ENCODE measurements at places on chromosomes 3 and 15.
A peak's percentile ranks its signal among the peaks of the same experiment; 100 is the strongest.

DNA sequence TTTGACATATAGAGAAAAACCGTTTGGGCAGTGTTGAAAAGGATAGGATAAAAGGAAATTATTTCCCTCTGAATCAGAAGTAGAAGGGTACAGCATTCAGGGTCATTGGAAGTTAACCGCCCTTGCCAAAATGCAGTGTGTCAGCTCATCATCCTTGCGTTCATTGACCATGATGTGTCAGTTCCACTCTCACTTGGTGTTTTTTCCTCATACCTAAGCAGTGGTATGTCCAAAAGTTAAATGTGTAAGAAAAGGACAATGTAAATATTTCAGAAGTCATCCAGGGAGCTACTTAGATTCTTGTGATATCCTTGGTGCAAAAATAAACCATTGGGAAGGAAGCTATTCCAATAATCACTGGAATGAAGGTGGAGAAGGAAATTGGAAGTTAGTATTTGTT lies 50.7 kb downstream of the MAP6D1 start:
- no peak for DNase-seq

- no peak for DNase-seq
These were observed 2.6 kb downstream of the ATP8B4 start for GRCh38 chr15:50116477-50116876.

GRCh38 chr3:107969525-107969924 lies 121.3 kb downstream of the CD47 start:
- DNase-seq, result no peak

- DNase-seq, result no peak
These were observed 254.5 kb downstream of the FAM43A start for GRCh38 chr3:194939949-194940770.

DNA sequence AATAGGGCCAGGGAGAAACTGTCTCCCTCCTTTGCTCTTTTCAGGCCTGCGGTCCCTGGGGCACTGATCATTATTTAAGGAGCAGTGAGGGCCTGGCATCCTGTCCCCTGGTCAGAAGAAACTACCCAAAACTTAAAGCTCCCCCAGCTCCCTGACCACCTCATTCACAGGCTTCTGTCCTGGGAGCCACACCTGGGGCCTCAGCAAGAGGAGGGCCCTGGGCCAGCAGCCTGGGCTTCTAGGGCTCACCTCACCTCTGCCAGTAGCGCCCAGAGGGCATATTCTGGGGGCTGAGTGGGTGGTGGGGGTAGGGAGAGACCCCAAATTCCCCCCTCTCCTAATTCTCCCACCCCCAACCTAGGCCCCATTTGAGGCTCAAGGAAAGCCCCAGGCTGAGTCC lies 4.7 kb upstream of the GRM2 start:
- no peak for DNase-seq

- DNase-seq, result peak; percentile 88
These were observed 2.7 kb downstream of the CERS3 start for GRCh38 chr15:100526027-100526481.

DNA sequence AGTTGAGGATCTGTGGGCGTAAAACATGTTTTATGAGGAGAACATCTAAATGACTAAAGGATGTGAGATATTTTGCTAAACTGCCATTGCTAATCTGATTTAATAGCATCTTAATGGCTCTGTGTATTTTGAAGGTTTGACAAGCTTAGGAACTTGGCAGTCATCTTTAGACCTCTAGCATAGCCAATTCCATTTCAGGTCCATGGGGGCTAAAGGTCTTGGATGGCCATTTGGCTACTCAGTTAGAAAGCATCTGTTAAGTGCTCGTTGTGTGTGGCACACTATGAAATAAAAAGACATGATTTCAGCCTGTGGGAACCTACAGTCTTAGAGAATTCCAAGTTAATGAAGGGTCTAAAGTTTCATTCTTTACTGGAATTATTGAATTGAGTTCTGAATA lies 236.2 kb downstream of the IL5RA start:
- no peak for DNase-seq

- DNase-seq, result no peak
These were observed 128.3 kb downstream of the TMCO5A start for GRCh38 chr15:38062696-38063095.

GRCh38 chr15:68969298-68969697 lies 39.0 kb downstream of the SPESP1 start:
- no peak for DNase-seq

DNA sequence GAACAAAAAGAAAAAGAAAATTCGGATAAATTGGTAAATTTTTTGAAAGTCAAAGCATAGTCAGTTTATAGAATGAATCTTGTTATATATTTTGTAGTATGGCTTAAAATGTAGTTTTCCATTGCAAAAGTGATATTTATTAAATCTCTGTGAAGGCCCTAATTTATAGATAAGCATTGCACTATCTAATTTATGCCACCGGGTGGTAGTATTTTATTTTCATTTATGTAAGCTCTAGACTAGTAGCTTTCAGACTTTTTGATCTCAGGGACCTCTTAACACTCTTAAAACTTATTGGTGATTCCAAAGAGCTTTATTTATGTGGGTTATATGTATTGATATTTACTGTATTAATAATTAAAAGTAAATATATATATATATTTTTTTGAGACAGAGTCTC lies 133.9 kb upstream of the LRRFIP2 start:
- no peak for DNase-seq

GRCh38 chr3:64667138-64667537 lies 20.7 kb downstream of the ADAMTS9 start:
- DNase-seq, result no peak

GRCh38 chr3:107431246-107432012 lies 54.2 kb downstream of the CCDC54 start:
- DNase-seq, result peak; percentile 82

GRCh38 chr3:123060054-123060453 lies 6.8 kb upstream of the PDIA5 start:
- no peak for DNase-seq

DNA sequence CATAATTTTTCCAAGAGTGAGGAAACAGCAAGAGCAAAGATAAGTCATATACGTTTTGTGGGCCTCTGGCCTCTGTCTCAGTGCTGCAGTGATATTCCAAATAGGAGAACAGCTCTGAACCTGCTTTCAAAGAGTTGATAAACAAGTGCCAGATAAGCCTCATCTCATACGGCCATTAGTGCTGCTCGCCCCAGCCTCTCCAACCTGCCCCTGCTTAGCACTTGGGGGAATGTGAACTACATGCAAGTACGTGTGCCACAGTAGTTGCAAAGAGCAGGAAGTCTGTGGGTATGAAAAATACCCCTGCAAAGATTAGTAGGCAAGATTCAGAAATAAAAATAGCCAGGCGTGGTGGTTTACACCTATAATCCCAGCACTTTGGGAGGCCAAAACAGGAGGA lies 14.0 kb downstream of the DAPK2 start:
- no peak for DNase-seq

DNA sequence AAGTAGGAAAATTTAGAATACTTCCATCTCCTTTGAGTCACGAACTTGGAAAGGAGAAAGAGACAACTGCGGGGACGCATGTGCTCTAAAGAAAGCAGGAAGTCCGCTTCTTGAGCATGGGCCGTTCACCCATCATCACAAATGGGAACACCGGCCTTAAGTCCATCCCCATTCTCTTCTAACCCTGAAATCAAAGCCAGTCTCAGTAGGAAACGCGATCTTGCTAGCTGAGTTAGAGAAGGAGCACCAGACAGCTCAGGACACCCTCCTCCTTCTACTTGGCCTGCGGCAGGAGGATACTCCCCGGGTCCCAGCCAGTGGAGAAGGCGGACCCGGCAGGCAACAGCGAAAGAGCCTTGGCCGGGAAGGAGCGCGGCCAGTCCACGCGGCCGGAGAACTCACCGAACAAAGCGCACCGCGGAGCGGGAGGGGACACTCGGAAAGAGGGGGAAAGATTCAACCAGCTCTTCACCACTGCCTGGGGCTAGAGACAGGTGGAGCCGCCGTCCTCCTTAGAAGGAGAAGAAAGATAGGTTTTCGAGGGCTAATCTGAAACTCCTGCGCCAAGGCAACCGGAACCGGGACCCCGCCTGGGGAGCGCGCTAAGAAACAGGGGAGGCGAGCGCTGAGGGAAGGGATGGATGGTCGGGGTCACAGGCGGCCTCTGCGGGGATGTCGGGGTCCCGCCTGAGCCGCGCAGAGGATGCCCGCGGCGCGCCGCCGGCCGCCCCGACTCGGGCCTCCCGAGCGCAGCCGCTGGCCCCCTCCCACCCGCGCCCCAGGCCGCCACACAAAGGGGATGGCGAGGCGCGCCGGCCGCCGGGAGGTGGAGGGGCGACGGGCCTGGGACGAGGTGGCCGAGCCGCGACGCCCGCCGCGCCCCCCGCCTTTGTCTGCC lies 818 bp downstream of the SLC4A7 start:
- DNase-seq, result peak; percentile 84

DNA sequence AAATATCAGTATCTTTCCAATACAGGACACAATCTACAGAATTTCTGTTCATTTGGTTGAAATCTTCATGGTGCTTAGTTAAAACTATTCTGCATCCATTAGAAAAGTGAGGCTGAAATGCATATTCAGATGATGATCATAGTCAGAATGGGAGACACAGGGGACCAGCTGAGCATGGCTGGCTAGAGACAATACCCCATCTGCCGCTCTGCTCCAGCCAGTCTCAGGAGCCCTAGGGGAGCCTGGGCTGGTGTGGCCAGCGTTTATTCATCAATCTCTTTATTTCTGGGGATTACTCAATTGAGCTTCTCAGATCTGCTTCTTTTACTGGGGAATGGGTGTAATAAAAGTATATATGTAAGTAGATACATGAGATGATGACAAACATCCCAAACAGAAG lies 470.9 kb upstream of the CDIN1 start:
- DNase-seq, result no peak

DNA sequence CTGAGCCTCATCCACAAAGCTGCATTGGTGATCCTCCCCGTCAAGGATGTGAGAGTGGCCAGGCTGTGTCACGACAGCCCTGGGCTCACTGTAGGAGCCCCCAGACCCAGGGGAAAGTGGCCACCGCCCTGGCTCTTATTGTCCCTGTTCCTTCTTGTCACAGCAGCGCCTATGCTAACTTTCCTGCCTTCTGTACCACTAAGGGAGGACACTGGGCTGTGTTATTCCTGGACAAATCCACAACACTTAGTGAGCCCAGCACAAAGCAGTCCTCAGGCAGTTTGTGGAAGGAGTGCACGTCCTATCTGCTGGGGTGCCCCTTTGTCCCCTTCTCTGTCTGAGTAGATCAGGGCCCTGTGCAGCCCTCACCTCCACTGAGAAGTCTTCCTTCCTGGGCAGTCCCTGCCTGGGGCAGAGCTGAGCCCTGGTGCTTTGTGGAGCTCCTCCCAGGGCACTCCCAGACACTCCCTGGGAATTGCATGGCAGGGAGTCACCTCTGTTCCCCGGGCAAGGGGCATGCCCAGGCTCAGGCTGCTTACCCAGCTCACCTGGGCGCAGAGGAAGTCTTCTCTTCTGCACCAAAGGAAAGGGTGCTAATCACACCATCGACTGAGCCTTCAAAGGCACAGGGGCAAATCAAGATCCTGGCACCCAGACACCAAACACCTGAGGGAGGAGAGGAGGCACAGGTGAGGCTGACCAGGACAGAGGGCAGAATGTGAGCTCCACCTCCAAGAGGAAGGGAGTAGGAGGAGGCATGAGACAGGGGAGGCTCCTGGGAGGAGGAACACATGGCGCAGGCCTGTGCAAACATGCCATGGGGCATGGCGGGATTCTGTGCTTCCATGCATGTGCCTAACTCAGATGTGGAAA lies 138.7 kb downstream of the KLF13 start:
- DNase-seq, result peak; percentile 19
